ENCODE measurements at places on chromosomes 4 and X.
A peak's percentile ranks its signal among the peaks of the same experiment; 100 is the strongest.

DNA sequence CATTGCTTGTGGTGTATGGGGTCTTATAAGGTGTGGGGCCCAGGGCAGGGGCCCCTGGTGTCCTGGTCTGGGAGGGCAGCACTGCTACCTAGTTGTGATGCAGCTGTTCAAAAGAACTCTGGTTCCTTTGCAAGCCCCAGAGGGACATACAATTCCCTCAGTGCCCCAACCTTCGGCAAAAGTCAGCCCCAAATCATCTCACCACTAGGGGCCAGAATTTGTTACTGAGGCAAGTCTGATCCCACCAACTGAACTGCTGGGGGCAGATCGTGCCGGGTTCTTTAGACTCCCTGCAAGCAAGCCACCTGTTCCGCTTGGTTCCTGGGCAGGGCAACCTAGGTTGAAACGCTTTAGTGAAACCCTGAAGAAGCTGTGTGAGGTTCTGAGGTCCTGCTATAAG, 180.1 kb upstream of the S100G start:
- no peak for DNase-seq

- no peak for DNase-seq
These were observed 66.4 kb upstream of the MAOA start for GRCh38 chrX:43589735-43590134.

- DNase-seq = peak; percentile 70
These were observed 2.5 kb downstream of the ARAP2 start for GRCh38 chr4:36241771-36242170.

DNA sequence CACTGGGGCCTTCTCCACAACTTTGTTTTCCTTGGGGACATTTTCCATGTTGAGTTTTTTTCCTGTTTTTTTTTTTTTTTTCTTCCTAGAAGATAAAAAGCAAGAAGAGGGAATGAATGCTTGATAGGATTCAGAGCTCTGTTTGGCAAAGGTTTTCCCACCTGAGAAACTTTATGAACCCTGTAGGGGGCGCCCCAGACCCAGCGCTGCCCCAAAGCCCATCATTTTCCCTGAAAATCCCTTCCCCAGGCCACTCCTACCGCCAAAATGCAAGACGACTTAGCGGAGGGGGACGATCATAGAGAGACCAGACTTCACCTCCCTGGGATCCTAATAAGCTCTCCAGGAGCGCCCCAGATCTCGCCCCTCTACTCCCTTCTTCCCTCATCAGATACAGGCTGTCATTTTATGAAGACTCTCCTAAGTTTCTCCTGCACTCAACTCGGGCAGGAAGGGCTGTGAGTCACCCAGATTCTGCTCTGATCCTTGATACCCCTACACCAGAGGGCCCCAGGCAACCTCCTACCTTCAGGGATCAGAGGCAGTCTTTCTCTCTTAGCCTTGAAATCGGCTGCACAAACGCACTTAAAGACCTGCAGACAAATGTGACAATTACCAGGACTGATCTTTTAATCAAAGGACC, 1.4 kb downstream of the BEX5 start:
- DNase-seq = peak; percentile 5

DNA sequence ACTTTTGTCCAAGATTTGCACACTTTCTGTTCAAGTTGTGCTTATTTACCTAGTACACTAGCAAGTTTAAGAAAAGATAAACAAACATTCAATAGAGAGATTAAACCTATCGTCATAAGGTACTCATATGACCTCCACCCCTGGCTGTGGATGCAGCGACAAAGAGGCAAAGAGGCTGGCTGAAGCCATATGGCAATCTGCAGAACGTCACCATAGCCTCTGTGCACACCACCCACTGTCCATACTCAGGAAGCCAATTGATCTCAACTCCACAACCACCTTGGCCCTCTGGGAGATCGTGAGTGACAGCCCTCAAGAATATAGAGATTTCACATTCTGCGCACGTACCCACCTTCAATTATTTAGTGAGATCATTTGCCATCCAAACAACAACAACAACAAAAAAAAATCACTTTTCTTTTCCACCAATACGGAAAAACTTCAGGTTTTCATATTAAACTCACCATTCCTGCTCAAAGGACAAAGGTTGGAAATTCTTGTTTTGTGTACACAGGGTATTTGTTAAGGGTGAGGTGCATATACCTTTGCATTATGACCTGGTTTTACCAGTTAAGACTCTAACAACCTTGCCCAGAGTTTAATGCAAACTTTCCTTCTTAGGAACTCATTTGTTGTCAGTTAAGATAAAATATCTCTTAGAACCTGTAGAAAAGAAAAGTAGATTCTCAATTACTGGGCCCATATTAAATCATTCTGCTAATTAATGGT, 243.0 kb upstream of the FSTL5 start:
- DNase-seq = no peak

GRCh38 chr4:13207226-13207625, 276.9 kb downstream of the RAB28 start:
- DNase-seq = no peak

GRCh38 chr4:108427946-108428485, 192.4 kb upstream of the RPL34 start:
- DNase-seq = no peak

DNA sequence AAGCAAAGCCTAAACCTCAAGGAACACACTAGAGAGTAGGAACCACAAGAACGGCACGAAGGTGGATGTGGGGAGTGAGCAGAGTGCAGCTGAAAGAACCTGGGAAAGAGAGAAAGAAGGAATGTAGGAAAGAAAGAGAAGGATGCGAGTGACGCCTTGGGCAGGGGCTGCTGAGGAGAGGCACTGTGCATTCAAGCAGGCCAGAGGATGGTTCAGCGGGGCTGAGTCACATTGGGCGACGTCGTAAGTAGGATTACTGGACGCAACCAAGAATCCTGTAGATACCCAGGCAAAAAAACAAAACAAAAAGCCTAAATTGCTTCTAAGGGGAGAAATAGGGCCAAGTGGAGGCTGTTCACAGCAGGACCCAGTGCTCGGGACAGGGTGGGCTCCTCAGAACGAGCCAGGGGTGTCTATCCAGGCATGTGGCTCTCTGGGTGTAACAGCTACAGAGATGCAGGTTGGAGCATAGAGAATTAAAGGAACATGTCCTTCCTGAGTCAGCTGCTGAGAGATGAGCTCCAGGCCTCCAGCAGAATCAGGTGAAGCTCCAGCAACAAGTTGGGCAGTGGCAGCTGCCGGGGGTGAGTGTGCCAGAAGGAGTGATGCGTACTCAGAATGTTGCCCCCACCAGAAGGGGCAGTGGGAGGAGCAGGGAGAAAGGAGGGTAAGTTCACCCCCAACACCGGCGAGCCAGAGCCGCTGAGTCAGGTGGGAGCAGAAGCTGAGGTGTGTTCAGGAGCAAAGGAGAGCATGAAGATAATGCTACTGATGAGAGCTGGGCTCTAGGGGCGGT, 38.6 kb downstream of the NELFA start:
- no peak for DNase-seq

DNA sequence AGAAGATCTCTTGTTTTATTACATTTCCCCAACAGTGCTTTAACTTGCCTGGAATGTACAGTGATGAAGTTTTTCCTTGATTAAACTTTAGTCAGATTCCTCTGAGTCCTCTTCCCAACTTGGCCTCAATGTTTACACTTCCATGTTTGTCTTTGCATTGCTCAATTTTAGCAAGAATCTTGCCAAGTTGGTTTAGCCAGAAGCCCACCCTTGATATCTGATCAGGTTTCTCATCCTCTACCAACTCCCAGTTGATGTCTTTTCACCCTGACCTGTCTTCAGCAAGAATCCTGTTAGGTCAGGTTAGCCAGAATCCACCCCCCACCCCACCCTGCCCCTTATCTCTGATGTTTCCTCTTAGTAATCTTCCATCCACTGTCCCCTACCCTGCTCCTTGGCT, 120.9 kb downstream of the MBNL3 start:
- DNase-seq = no peak

DNA sequence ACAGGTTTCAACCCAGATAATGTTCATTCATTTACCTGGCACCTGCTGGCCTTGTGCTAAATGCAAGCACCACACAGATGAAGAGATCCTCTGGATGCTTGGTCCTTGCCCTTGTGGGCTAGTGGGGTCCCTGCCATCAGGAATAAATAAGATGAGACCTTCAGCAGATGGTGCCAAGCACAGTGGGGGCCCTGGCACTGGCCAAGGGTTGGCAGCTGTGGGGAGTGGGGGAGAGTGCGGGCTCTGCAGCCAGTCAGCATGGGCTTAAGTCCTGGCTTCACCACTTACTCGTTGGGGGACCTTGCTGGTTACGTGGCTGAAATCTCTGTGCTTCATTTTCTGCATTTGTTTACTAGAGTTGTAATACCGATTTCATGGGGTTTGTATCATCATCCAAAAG, 6.9 kb downstream of the LAP3 start:
- no peak for DNase-seq

GRCh38 chr4:95417531-95417930, 131.2 kb downstream of the UNC5C start:
- DNase-seq = no peak

DNA sequence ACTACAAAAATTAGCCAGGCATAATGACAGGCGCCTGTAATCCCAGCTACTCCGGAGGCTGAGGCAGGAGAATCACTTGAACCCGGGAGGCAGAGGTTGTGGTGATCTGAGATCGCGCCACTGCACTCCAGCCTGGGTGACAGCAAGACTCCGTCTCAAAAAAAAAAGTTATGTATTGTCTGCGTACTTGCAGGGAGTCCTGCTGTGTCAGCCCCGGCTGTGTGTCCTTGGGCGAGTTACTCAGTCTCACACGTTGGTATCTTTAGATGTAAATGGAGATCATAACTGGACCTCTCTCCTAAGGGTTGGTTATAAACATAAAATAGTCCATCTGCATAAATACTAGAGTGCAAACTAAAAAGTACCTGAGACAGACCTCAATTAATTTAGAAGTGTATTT, 22.7 kb upstream of the TBC1D14 start:
- DNase-seq = no peak

All from activated CD4-positive, alpha-beta T cell treated with anti-CD3 and anti-CD28 coated beads, Interleukin-2, Interleukin-6, amounts not matched to agents 100 ng/mL and 50 ng/mL, durations not matched to agents 16 hours and 8 hours (primary cell).